ENCODE measurements at places on chromosomes 13 and 19.
A peak's percentile ranks its signal among the peaks of the same experiment; 100 is the strongest.

DNA sequence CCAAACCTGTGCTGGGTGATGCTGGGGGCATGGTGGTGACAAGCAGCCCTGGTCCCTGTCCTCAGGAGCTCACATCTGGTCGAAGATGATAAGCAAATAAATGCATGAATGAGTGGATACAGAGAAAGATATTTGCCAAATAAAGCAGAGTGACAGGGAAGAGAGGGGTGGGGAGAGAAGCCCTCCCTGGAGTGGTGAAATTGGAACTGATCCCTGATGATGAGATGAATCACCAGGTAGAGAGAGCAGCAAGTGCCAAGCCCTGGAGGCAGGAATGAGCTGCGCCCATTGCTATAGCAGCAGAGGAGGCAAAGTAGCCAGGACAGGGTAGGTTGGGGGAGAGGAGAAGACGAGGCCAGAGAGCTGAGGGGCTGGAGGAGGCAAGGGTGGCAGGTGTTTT is 13.7 kb downstream of the FXYD5 start:
- no peak for DNase-seq

GRCh38 chr13:30409886-30410704 is 12.2 kb upstream of the UBE2L5 start:
- no peak for DNase-seq

- DNase-seq = no peak
Observed at GRCh38 chr19:32869369-32869965, at the start of gene SLC7A9. TSS of gene SLC7A9 (minus strand) at chr19:32869767. CDS start at chr19:32868534, 1,233 bp downstream.

- DNase-seq = no peak
Observed at GRCh38 chr19:861756-862580, 2.5 kb downstream of the CFD start.

DNA sequence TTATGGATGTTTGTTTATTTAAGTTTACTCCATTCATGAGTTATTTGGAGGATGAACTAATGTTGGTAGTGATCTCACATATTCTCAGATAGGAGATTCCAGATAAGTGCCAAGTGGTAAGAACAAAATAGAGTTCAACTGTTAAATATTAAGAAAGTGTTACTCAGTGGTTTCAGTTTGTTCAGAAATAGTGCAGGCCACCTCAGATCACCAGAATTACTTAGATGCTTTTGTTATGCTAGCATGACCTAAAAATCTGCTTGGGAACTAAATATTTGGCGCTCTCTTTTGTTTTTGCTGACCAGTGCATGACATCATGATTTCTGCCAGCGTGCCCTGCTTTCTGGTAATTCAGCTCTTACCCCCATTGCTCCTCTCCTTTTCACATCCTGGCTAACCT is 15.6 kb downstream of the CLDN10 start:
- no peak for DNase-seq

DNA sequence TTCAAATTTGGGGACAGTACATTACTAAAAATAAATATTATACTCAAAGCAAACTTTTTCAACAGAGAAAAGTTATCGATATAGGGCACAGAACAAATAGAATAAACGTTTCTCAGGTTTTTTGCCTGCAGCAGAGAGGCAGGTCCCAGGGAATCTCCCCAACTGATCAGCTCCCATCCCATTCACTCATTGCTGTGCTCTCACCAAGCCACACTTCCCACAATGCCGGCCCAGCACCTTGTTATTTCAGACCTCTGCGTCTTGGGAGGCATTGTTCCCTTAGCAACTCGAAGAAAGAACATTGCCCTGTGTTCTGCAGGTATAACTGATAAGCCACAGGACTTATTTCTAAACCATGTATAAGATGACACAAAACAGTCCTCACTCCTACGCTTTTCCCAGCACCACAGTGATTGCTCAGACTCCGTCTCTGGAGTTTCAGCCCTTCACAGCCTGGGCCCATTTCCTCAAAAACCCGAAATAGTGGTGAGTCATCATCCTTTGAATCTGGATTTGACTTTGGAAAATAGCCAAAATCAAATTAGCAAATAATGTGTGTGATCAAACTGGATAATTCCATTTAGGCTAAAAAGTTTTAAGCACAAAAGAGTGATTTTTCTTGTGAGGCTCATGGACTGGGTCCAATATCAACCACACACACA is 100.4 kb downstream of the DCLK1 start:
- peak; percentile 53 for DNase-seq

- no peak for DNase-seq
Observed at GRCh38 chr13:99542788-99543406, 41.6 kb downstream of the TM9SF2 start.

DNA sequence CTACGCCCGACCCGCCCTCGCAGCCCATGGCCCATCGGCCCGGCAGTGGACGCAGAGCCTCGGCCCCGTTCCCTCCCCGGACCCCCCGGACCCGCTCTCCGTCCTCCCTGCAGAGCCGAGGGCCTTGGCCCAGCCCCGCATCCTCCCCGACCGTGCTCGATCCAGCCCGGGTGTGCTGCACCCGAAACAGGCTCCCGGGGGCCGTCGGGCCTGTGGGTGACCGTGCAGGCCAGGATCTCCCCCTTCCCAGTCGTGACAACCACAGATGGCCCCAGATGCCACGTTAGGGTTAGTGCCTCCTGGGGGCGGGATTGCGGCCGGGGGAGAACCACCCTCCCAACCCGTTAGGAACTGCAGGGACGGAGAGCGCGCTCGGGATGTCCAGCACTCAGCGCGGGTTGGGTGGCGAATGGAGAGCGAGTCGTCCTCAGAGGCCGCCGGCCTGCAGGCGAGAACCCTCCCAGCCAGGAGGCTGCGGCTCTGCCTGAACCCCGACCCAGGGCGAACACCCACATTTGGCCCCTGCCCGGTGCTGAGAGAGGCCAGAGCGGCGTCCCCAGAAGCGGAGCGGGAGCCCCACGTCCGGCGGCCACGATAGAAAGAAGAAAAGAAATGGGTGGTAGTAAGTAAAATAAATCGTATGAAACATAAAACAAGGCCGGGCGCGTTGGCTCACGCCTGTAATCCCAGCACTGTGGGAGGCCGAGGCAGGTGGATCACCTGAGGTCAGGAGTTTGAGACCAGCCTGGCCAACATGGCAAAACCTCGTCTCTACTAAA is 6.7 kb upstream of the MADCAM1 start:
- DNase-seq = no peak

All from SK-N-MC (cell line).